Astrocyte of the cerebellum (primary cell): ENCODE measurements at places on chromosomes 4 and X.
A peak's percentile ranks its signal among the peaks of the same experiment; 100 is the strongest.

GRCh38 chrX:148938348-148938747 lies 437.9 kb downstream of the AFF2 start:
- no peak for DNase-seq

DNA sequence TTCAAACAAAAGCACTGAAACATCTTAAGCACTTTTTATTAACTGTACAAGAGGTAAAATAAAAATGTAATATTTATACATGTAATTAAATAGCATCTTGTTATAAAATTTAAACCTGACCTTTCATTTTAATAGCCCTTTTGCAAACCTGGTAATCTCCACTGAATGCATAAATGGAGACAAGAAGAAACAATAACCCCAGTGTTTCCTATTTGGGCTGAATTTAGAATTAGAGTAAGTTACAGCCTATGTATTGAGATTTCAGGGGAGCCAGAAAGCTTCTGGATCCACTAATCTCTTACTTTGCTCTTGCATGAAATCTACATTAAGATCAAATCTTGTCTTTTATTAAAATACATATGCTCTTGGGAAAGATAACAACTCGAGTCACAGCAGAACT lies 261.8 kb downstream of the ADGRL3 start:
- no peak for DNase-seq

- DNase-seq, result no peak
These were observed 50.9 kb upstream of the TMEM164 start for GRCh38 chrX:109952050-109952449.

GRCh38 chr4:53653484-53654053 lies 62.3 kb upstream of the LNX1 start:
- DNase-seq, result no peak

- no peak for DNase-seq
These were observed 1.2 kb downstream of the GUCY1A1 start for GRCh38 chr4:155667568-155668511.

GRCh38 chr4:24956763-24957162 lies 43.9 kb upstream of the CCDC149 start:
- DNase-seq, result no peak

DNA sequence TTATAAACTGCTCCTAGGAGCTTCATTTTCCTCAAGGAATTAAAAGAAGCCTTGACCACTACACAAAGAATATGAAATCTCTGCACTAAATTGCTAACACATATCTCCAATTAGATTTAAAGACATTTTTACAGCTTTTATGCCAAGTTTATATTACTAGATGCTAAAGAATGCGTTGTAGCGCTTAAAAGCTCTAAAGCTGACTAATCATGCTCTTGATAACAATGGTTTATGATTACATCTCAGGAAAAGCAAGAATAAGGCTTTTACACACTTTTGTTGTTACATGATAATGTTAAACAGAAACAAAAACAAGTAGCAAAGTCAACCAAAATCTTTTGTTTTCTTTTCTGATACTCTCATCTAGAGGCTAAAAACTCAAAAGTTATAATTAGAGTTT lies 44.7 kb downstream of the SLC10A7 start:
- peak; percentile 3 for DNase-seq

DNA sequence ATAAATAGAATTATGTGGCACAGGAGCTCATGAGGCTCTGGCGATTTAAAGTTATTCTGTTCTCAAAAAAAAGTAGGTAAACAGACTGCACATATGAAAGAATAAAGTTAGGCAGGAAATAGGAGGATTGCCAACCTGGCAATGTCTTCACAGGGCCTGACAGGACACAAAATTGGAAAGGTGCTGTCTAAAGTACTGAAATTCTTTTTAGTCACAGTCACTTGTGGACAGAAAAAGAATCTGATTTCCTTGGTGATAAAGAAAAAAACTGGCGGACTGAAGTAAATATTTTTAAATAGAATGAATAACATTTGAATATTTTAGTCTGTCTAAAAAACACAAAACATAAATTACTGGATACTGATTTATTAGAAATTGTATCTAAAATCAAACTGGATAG lies 124.4 kb downstream of the VEGFC start:
- DNase-seq, result no peak

DNA sequence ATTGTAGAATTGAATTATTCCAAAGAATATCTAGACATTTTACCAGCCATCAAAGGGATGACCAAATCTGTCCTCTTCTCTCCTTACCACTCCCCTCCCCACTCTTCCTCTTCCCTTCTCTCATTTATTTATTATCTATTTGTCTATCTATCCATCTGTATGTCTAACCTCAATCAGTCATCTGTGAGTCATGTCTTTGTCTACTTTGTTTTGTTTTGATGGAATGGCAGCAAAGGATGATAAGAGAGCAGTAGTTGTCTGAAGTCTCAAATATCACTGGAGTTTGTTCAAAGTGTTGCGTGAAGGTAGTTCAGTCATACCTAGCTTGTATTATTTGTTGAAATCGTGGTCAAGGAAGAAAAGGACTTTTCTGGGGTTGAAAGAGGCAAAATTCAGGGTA lies 34.7 kb upstream of the PGRMC2 start:
- DNase-seq, result no peak

- no peak for DNase-seq
These were observed 121.6 kb upstream of the IGFBP7 start for GRCh38 chr4:57231781-57232180.

- no peak for DNase-seq
These were observed 39.8 kb upstream of the NAP1L5 start for GRCh38 chr4:88737307-88737941.

DNA sequence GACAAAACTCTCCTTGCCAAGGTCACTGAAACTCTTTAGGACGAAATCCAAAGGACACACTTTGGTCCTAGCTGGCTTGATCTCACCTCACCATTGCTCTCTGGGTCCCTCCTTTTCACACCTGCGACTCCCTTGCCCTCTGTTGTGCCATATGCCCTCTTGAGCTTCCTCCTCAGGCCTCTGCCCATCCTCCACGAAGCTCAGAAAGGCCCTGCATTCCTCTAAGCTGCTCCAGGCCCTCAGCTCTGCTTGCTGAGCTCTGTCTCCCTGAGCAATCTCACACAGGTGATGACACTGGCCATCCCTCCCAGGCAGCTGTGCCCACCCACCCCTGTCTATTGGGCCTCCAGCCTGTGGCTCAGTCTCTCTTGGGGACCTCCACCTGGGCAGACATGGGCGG lies 10.1 kb upstream of the AFAP1 start:
- DNase-seq, result no peak

DNA sequence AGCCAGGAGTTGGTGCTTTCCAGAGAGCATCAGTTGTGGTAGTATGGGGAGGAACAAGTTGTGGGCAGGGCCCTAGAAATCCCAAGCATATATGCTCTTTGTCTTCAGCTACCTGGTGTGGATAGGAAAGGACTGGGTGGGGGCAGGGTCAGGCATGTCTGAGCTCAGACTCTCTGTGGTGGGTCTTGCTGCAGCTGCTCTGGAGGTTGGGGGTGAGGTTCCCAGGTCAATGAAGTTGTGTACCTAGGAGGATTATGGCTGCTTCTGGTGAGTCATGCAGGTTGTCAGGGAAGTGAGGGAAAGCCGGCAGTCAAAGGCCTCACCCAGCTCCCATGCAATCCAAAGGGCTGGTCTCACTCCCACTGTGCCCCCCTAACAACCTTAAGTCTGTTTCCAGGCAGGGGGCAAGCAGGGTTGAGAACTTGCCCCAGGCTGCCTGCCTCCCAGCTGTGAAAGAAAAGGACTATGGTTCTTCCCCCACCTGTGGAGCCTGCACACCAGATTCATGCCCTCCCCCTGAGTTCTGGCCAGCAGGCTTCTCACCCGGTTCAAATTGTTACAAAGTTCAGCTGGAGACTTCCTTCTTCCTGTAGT lies 30.4 kb upstream of the QRFPR start:
- DNase-seq, result no peak

DNA sequence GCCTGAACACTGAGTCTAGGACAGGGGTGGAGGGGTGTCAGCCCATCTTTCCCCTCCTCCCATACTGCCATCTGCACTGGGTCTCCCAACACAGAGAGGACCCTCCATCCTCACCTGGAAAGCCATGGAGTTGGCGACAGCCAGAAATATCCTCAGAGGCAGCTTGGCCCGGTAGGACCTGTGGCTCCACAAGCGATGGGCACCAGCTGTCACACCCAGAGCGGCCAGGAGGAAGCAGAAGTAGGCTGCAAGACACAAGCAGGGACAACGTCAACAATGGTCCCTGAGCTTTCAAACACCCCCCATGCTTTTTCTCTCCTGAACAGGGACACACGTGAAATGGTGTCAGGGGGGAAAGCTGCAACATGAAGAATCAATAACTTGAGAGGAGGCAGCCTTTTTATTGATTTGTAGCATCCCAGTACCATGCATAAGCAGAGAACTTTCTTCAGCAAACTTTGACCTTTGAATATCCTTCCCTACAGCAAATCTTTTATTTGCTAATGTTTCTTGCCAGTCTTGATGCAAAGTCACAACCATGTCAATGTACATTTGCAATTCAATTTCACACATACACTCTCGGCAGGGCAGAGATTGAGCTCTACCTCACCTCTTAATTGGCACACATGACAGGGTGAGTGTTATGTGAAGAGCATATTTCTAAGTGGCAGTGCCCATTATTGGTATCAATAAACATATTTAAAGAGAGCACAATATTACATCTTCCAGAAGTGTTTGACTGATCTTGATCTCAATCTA lies 93.2 kb downstream of the SCD5 start:
- DNase-seq, result no peak

DNA sequence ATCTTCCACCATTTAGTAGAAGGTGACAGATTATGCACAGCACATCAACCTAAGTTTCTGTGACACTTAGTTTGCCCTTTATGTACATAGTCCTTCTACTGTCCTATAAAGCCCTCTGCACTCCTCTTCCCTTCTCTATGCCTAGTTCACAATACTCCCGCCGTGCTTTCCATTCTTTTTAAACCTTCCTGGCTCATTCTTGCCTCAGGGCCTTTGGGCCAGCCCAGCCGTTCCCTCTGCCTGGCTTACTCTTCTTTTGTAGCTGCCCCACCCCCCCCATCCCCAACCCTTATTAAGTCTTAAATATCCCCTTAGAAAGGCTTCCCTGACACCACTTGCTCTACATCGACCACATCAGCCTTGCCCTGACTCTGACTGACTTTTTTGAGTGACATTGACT lies 33.0 kb downstream of the SGMS2 start:
- no peak for DNase-seq

- no peak for DNase-seq
These were observed 7.2 kb downstream of the TBC1D14 start for GRCh38 chr4:6916587-6917460.

DNA sequence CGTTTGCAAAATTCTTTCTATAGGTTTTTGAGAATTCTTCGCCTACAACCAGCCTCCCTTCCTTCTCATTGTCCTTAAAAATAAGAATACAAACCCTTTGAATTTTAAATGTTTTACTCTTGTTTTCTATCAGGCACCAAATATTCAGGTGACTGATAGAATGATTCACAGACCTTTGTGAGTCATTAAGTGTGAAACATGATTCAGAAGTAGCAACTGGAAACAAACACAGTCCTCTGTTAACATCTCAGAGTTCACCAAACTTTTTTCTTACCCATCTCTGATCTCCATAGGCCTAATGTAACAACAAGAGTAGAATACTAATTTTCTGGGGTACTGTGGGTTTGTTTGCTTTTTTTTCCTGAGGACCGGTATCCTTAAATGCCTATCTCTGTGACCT lies 63.4 kb upstream of the MAB21L2 start:
- DNase-seq, result peak; percentile 19

- DNase-seq, result no peak
These were observed 5.1 kb upstream of the OCRL start for GRCh38 chrX:129534816-129535578.

DNA sequence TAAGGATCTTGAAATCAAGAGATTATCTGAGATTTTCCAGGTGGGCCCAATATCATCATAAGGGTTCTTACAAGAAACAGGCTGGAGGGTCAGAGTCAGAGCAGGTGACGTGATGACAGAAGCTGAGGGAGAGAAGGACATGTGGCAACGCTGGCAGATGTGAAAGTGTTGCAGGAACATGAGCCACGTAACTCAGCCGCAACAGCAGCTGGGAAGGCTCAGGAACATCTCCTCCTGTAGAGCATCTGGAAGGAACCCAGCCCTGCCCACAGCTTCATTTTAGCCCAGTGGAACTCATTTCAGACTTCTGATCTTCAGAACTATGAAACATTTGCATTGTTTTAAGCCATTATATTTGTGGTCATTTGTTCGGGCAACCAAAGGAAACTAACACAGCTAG lies 156.3 kb upstream of the VEGFC start:
- peak; percentile 12 for DNase-seq

DNA sequence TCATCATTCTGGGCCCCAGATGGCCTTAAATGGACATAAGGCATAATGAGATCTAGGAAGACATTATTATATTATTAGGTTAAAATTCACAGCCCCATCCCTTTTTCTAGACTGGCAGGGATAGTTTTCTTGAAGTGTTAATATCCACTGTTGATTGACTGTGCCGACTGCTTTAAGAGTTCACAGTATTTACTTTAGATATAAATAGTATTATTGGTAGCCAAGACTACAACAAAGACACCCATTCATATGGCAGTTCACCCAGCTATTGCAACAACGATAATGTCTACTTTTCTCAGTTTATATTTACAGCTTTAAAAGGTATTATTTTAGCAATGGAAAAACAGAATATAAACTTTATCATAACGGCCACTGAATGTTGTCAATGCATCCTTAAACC lies 922.2 kb upstream of the POU3F4 start:
- DNase-seq, result no peak

- DNase-seq, result no peak
These were observed 264.5 kb downstream of the IL15 start for GRCh38 chr4:141900856-141901255.

GRCh38 chr4:124409044-124409443 lies 303.5 kb downstream of the ANKRD50 start:
- DNase-seq, result no peak

DNA sequence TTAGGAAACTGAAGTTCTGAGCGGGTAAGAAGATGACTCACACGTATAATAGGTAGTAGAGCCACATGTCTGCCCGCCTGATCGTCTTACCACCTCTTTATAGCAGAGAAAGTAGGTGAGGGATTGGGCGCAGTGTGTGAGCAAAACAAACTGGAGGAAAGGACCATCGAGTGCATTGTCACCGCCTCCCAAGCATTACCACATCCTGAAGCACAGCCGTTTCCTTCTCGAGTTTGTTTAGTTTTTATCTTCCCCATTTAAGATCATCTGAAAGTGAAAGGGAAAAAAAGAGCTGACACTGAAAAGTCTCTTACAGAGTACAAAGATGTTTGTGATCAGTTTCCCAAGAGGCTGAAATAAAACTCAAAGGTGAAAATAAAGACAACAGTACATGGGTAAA lies 14.8 kb downstream of the PDK3 start:
- no peak for DNase-seq

- DNase-seq, result no peak
These were observed 569.1 kb upstream of the GRID2 start for GRCh38 chr4:91734682-91735081.

DNA sequence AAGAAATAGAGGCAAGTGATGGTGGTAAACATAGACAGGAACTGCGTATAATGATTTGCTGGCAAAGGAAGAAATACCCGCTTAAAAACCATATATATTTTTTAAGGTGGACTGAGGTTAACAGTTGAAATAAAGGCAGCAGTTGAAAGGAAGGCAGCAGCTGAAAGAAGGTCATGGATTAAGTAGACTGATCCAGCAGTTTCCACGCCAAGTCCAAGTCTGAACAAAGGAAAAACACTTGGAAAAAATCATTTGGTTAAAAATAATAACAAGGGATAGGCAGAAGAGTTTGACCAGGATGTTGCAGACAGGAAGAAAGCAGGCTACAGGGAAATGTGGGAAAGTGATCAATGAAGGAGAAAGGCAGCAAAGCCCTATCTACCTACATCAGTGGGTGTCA lies 93.6 kb downstream of the AMELX start:
- DNase-seq, result no peak

- DNase-seq, result no peak
These were observed 77.7 kb upstream of the DCAF8L1 start for GRCh38 chrX:28058901-28059300.
